Mesenchymal stem cell (in vitro differentiated cells and primary cell): ENCODE measurements at places on chromosomes 2 and 18.
A peak's percentile ranks its signal among the peaks of the same experiment; 100 is the strongest.

DNA sequence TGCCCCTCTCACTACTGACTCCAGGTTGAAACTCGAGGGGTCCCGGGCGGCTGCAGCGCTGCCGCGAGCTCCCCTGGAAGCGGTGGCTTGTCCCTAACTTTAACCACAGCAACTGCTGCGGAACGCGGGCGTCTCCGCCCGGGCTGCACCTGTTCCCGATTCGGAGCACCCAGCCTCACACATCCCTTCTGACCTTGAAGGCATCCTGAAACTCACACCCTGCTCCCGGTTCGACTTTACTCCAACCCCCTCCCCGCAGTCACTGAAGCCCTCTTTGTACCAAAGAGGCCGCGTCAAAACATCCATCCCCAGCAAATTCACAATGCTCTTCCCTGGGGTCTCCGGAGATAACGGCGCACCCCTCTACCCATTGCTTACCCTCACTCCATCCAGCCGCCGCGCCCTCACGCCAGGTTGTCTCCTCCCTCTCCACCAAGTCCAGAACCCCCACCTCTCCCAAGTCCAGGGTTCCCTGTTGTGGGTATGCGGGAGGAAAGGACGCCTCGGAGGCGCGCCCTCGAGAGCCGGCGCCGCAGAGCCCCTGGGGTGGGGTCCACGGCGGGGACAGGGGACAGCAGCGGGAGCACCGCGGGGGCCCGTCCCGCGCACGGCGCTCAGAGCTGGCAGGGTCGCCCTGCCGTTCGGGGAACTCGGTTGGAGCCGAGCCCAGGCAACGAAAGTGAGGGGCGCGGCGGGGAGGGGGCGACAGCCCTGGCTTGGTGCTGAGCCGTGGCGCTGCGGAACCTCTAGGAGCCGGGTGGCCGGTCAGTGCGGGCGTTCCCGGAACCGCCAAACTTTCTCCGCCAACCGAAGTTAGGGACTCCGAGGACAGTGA, 934 bp downstream of the MYO5B start:
- no peak for DNase-seq
- peaks cover 19% of the 10 kb centered on the region for H3K4me1 ChIP-seq
- no peaks in the 10 kb centered on the region for H3K36me3 ChIP-seq
- H3K27me3 ChIP-seq = peaks cover 77% of the 10 kb centered on the region

DNA sequence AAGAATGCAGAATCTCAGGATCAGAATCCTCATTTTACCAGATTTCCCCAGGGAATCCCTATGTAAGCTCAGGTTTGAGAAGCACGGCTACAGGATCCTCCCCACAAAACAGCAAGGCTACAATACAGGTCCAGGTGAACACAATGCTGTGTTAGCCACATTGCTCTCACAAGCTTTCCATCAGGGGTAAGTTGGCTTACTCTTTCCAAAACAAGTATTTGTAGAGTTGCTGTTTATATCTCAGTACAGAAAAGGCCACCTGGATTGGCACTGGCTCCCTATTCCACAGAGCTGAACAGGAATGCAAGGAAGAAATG, 11.0 kb downstream of the SPRED2 start:
- peaks cover 3% of the 10 kb centered on the region for H3K36me3 ChIP-seq
- DNase-seq = no peak
- H3K27me3 ChIP-seq = no peaks in the 10 kb centered on the region
- H3K4me1 ChIP-seq = peaks cover 4% of the 10 kb centered on the region

GRCh38 chr18:21741562-21742314, 1.1 kb downstream of the MIB1 start:
- H3K27ac ChIP-seq = no peak overlapping the region
- H3K36me3 ChIP-seq = no peaks in the 10 kb centered on the region
- no peaks in the 10 kb centered on the region for H3K27me3 ChIP-seq
- peak overlapping the region; percentile 93 for H3K4me3 ChIP-seq

GRCh38 chr2:141439524-141439923, 691.3 kb downstream of the LRP1B start:
- no peaks in the 10 kb centered on the region for H3K27me3 ChIP-seq
- DNase-seq = peak; percentile 11
- H3K4me3 ChIP-seq = no peak overlapping the region
- H3K36me3 ChIP-seq = no peaks in the 10 kb centered on the region
- H3K4me1 ChIP-seq = no peaks in the 10 kb centered on the region
- no peak overlapping the region for H3K27ac ChIP-seq

GRCh38 chr18:35521133-35521532, 23.4 kb upstream of the INO80C start:
- no peak overlapping the region for H3K4me3 ChIP-seq
- no peaks in the 10 kb centered on the region for H3K36me3 ChIP-seq
- no peak for DNase-seq
- H3K27me3 ChIP-seq = no peaks in the 10 kb centered on the region
- no peak overlapping the region for H3K27ac ChIP-seq

DNA sequence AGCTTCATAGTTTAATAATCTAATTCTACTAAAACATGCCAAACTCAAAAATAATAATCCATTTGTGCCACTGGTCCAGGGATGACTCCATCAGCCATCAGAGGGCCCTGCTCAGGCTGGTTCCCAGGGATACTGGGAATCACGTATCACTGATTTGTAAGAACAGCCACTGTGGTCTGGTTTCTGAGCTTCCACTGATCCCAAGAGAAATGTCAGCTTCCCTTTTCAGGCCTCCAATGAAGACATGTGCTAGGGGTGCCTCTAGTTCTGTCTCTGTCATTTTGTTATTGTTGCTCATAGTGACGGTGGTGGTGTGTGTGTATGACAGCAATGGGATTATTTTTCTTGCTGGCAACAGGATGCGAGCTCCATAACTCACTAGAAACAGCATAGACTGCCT, 83.2 kb downstream of the CELF4 start:
- H3K4me3 ChIP-seq = no peak overlapping the region
- H3K36me3 ChIP-seq = no peaks in the 10 kb centered on the region
- H3K27me3 ChIP-seq = peaks cover 49% of the 10 kb centered on the region
- H3K4me1 ChIP-seq = peaks cover 9% of the 10 kb centered on the region
- H3K27ac ChIP-seq = no peak overlapping the region

DNA sequence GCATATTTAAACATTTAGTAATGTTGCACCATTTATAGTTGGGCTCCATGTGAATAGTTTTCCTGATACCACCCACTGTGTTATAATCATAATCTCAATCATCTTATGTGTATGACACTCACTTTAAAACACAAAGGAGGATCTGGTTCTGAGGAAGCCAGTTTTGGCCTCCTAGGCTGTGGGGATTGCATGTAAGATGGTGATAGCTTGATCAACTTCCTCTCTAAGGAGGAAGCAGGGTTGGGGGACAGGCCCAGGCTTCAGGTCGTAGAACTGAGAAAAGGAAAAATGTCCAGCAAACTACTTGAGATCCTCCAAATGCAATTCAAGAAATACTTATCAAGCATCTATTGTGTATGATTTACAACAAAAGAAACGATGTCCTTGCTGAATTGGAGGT, 4.9 kb upstream of the PPM1B start:
- H3K36me3 ChIP-seq = no peaks in the 10 kb centered on the region
- no peak overlapping the region for H3K27ac ChIP-seq
- DNase-seq = no peak
- no peak overlapping the region for H3K4me3 ChIP-seq

- no peak overlapping the region for H3K27ac ChIP-seq
- no peak for DNase-seq
- H3K36me3 ChIP-seq = peaks cover 10% of the 10 kb centered on the region
- H3K27me3 ChIP-seq = no peaks in the 10 kb centered on the region
- peaks cover 4% of the 10 kb centered on the region for H3K4me1 ChIP-seq
- no peak overlapping the region for H3K4me3 ChIP-seq
Observed at GRCh38 chr2:73841912-73842738, 13.4 kb downstream of the STAMBP start.

DNA sequence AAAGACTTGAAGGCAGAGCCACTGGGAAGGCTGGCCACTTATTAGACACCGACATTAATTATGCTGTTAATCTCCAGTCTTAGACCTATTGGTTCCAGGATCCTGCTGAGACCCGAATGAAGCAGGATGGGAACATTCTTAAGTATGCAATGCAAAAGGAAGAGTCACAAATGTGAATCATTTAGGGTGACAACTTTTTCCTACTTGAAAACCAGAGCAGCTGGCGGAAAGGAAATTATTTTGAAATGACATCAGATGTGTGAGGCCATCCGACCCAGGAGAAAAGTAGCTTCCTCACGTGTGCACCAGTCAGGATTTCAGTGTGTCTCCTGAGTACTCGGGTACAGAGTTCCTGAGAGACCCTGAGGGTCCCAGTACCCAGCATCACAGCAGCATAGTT, 222.9 kb upstream of the NCKAP5 start:
- H3K4me3 ChIP-seq = no peak overlapping the region
- peak; percentile 81 for DNase-seq
- peak overlapping the region; percentile 62 for H3K27ac ChIP-seq
- H3K27me3 ChIP-seq = no peaks in the 10 kb centered on the region
- no peaks in the 10 kb centered on the region for H3K36me3 ChIP-seq

- H3K27ac ChIP-seq = peak overlapping the region; percentile 77
- H3K27me3 ChIP-seq = peaks cover 38% of the 10 kb centered on the region
- no peak for DNase-seq
- no peak overlapping the region for H3K4me3 ChIP-seq
Observed at GRCh38 chr2:134705861-134706586, 12.8 kb downstream of the TMEM163 start.

DNA sequence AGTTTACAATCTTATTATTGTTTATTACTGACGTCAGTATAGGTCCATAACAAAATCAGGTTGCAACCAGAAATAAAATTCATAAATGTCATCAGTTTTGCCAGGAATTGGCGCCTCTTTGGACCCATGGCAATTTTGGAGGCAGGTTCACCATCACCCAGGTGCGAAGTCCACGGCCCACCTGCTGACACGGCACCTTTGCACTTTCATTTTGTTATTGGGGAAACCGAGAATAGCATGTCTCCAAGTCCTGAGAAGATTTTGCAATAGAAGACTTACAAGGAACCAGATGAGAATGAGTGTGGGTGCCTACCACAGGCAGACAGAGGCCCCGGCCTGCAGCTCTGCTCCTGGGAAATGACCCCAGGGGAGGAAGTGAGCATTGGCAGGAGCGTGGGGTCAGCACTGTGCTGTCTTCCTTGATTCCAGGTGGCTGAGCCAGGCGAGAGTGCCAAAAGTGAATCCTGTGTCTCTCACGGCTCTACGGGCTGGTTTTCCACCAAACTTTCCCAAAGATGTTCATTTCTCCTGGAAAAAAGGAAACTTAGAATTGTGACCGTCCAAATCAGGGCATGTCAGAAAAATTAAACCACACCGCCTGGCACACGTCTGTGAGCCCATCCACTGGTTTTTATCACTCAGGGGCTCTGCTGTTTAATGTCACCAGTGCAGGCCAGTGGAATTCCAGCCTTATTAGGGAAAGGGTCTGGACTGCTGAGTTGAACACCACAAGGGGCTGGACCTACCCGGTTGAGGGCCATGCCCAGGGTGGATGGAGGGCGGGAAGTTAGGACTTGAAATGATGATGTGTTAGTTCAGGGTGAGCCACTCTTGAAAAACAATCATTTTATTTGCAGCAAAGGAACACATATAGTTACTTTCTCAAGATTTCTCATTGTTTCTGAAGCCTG, 96.5 kb downstream of the PTGR3 start:
- H3K27me3 ChIP-seq = peaks cover 12% of the 10 kb centered on the region
- H3K4me1 ChIP-seq = peaks cover 2% of the 10 kb centered on the region
- no peaks in the 10 kb centered on the region for H3K36me3 ChIP-seq
- no peak overlapping the region for H3K4me3 ChIP-seq
- DNase-seq = no peak
- H3K27ac ChIP-seq = no peak overlapping the region

- no peaks in the 10 kb centered on the region for H3K36me3 ChIP-seq
- peaks cover 7% of the 10 kb centered on the region for H3K4me1 ChIP-seq
- peak; percentile 27 for DNase-seq
Observed at GRCh38 chr2:8309131-8309530, 372.7 kb upstream of the ID2 start.

DNA sequence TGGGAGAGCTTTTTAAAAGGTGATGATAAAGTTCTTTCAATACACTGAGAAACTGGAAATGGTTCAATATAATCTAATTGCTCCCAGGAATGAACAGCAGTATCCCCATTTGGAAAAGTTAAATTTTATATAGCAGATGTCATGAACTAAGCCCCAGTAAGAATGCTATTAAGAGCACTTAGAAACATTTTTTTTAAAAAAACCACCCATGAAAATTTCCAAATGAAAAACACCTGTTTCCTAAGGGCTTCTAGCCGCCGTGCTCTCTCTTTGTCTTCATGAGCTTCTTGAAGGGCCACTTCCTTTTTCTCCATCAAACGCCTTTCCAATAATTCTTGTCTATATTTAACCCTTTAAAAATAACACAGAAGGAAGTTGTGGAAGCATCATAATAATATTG, 77.0 kb downstream of the UPP2 start:
- H3K36me3 ChIP-seq = no peaks in the 10 kb centered on the region
- no peaks in the 10 kb centered on the region for H3K27me3 ChIP-seq
- no peak for DNase-seq
- H3K4me1 ChIP-seq = peaks cover 3% of the 10 kb centered on the region

- no peak within 1 kb of the TSS for H3K4me3 ChIP-seq
- peaks cover 6% of the 10 kb centered on the region for H3K4me1 ChIP-seq
- H3K27ac ChIP-seq = no peak within 1 kb of the TSS
- no peaks in the 10 kb centered on the region for H3K36me3 ChIP-seq
- DNase-seq = no peak
Observed at GRCh38 chr18:59219672-59220163, at the start of gene GRP. GRP (plus strand) TSS chr18:59220158; CDS start chr18:59220266, 108 bp downstream.

DNA sequence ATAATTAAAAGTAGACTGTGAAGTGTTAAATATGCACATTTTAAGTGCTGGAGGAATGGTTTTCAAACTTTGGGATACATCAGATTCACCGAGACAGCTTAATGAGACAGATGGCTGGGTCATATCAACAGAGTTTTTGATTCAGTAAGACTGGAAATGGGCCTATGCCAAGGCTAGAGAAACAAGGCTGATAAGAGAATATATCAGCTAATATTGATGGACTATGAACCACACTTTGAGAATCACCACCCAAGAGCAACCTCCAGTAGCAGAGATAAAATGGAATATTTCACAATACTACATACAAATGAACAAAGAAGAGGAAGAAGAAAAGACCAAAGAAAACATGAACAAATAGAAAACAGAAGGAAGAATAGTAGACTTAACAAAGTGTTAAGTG, 450.2 kb upstream of the KLHL29 start:
- DNase-seq = no peak
- H3K36me3 ChIP-seq = no peaks in the 10 kb centered on the region
- no peak overlapping the region for H3K4me3 ChIP-seq
- H3K27me3 ChIP-seq = no peaks in the 10 kb centered on the region

GRCh38 chr18:35822413-35822812, 150.1 kb upstream of the RMP24 start:
- no peak overlapping the region for H3K27ac ChIP-seq
- H3K36me3 ChIP-seq = no peaks in the 10 kb centered on the region
- H3K4me1 ChIP-seq = no peaks in the 10 kb centered on the region
- H3K4me3 ChIP-seq = no peak overlapping the region
- no peaks in the 10 kb centered on the region for H3K27me3 ChIP-seq

GRCh38 chr2:37268111-37268510, 36.7 kb downstream of the NDUFAF7 start:
- no peak overlapping the region for H3K4me3 ChIP-seq
- H3K36me3 ChIP-seq = peaks cover 9% of the 10 kb centered on the region
- no peak overlapping the region for H3K27ac ChIP-seq
- H3K4me1 ChIP-seq = no peaks in the 10 kb centered on the region
- no peak for DNase-seq
- no peaks in the 10 kb centered on the region for H3K27me3 ChIP-seq

GRCh38 chr2:235445116-235445515, 48.7 kb upstream of the AGAP1 start:
- H3K27me3 ChIP-seq = peaks cover 6% of the 10 kb centered on the region
- no peaks in the 10 kb centered on the region for H3K36me3 ChIP-seq
- peaks cover 3% of the 10 kb centered on the region for H3K4me1 ChIP-seq
- H3K27ac ChIP-seq = no peak overlapping the region
